ENCODE measurements at places on chromosomes 3 and 15.

GRCh38 chr3:45775571-45776300, 20.6 kb downstream of the SLC6A20 start:
- no peak for DNase-seq

DNA sequence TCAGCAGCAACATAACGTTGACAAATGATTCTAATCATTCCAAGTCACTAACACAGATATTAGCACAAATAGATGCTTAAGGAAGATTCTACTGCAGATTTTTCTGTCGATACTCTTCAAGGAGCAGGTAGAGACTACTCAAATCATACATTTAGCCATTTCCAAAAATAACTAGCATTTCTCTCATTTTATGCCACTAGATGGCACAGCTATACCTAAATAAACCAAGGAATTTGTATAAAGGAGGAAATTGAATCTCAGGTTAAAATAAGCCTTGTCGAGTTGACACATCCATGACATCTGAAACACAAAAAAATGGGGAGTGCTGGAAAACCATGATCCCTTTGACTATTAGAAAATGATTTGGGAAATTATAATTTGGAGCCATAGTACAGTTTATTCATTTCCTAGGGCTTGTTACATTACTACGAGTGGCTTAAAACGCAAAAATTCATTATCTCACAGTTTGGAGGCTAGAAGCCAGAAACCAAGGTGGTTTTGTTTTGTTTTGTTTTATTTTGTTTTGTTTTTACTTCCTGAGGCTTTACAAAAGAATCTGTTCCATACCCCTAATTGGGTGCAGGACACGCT, 59.5 kb upstream of the STRIT1 start:
- peak; percentile 71 for DNase-seq

GRCh38 chr15:92822216-92823144, 77.6 kb upstream of the CHD2 start:
- no peak for DNase-seq

- DNase-seq = no peak
Observed at GRCh38 chr3:12401208-12401607, 83.1 kb upstream of the TSEN2 start.

DNA sequence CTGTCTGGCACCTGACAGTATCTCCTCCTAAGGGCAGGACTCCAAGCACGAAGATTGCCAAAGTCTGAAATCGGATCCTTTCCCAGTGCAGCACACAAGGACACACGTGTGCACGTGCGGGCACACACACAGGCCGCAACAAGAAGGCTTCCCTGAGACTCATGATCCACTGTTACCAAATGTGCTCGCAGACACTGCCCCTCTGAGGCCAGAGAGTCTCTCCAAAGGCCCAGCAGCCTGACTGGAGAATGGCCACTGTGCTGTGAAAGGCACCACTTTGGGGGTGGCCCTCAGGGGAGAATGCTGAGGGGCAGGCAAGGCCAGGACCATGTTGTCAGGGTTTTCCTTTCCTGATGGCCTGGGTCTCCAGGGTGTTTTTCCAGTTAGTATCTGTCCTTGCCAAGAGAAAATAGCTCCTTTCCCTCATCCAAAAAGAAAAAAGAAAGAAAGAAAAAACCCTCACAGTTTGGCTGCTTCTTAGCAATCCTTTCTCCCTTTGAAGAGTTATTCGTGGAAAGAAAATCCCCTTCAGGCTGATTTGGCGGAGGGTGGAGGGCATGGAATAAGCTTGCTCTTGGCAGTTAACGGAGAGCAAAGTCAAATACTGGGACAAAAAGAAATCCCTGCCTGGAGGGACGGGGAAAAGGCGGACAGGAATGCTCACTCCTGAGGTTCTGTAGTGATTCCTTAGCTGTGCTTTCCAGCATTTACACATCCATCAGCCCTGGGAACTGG, 112.2 kb upstream of the ETV5 start:
- no peak for DNase-seq

DNA sequence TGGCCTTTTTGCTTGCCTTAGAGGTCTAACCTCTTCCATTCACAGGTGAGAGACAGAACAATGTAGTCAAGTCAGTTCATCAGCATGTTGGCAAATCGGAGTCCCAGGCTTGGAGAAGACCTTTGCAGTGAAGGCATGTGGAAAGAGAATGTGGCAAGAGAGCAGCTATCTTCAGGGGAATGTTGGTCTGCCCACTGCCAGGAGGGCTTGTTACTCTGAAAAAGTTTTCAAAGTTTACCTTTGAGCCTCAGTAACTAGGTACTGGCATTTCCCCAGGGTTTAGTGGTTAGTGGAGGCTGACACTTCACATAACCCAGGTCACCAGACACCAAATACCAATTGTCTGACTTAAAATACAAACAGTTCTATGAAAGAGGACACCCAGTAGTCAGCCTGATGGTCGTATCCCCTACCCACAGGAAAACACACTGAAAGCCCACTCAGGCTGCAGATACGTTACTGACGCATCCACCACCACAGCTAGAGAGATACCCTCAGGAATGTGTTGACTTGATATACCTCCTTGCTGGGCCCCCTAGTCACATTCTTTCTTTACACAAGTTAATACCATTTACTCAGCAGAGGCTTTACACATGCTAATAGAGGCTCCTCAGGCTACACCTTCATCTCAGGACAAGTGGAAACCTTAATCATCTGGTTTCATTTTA, 9.7 kb upstream of the ARID3B start:
- DNase-seq = no peak

GRCh38 chr3:50165910-50166538, 10.9 kb downstream of the SEMA3F start:
- DNase-seq = no peak

- peak; percentile 31 for DNase-seq
Observed at GRCh38 chr15:99909592-99910295, 176.5 kb upstream of the LYSMD4 start.

DNA sequence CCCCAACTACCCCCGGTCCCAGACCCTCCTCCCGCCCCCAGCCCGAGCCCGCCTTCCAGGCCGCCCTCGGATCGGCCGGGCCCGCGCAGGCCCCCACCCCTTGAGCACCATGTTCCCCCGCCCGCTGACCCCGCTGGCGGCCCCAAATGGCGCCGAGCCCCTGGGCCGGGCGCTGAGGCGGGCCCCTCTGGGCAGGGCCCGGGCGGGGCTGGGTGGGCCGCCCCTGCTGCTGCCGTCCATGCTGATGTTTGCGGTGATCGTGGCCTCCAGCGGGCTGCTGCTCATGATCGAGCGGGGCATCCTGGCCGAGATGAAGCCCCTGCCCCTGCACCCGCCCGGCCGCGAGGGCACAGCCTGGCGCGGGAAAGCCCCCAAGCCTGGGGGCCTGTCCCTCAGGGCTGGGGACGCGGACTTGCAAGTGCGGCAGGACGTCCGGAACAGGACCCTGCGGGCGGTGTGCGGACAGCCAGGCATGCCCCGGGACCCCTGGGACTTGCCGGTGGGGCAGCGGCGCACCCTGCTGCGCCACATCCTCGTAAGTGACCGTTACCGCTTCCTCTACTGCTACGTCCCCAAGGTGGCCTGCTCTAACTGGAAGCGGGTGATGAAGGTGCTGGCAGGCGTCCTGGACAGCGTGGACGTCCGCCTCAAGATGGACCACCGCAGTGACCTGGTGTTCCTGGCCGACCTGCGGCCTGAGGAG, 472 bp downstream of the CHST14 start:
- DNase-seq = no peak

DNA sequence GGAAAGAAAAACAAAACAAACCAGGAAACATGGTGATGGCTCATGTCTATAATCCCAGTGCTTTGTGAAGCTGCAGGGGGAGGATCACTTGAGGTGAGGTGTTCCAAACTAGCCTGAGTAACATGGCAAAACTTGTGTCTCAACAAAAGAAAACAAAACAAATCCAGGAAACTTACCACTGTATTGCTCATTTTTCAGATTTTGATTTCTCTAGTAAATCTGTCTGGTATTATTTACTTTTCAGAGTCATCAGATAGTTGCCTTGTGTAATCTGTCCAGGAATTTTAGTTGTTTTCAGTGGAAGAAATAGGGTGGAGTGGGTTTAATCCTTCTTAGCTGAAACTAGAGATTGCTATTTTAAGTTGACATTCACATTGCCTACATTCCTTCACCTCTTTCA, 91.8 kb upstream of the ALCAM start:
- DNase-seq = no peak

- no peak for DNase-seq
Observed at GRCh38 chr3:144756704-144757440, 785.2 kb downstream of the DIPK2A start.

DNA sequence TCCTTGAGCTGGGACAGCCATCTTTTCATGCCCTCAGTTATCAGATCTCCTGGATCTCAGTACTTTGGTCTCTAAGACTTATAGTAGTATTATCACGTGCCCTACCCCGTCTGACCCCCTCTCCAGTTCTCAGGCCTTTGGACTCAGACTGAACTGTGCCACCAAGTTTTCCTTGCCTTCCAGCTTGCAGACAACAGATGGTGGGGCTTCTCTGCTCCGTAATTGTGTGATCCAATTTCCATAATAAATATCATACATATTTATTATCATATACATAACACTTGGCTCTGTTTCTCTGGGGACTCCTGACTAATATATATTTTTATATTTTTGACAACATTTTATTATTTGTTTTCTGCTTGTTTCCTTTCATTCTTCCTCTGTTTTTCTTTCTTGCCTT, 458.8 kb upstream of the SEMA6D start:
- DNase-seq = no peak

DNA sequence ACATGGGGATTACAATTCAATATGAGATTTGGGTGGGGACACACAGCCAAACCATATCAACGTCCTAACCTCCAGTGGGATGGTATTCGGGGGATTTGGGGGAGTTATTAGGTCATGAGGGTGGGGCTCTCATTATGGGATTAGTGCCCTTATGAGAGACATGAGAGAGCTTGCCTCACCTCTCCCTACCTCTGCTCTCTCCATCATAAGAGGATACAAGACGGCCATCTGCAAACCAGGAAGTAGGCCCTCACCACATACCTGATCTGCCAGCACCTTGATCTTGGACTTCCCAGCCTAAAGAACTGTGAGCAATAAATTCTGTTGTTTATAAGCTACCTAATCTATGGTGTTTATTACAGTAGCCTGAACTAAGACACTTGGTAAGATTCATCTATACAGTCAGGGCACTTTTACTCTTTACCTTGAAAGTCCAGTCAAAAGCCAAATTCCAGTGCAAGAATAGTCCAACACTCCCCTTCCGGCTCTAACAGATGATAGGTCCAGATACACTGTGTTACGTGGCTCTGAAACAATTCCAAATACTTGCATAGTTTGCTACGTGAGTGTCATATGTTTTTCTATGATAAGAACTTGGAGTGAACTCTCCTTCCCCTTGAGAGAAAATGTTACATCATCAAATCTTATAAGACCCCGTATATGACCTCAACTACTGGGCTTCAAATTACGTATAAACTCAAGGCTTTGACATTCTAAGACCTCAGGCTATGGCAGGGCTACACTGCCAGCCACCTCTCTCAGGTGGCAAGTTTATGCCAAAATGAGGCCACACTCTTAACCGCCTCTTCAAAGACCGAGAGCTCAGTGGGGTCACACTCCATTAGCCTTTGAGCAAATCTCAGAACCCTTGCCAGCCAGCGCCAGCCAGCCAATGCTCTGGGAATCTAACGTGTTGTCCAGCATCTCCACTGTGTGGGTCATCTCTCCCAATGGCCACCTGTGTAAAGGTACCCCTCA, 129.9 kb downstream of the XXYLT1 start:
- DNase-seq = peak; percentile 85

DNA sequence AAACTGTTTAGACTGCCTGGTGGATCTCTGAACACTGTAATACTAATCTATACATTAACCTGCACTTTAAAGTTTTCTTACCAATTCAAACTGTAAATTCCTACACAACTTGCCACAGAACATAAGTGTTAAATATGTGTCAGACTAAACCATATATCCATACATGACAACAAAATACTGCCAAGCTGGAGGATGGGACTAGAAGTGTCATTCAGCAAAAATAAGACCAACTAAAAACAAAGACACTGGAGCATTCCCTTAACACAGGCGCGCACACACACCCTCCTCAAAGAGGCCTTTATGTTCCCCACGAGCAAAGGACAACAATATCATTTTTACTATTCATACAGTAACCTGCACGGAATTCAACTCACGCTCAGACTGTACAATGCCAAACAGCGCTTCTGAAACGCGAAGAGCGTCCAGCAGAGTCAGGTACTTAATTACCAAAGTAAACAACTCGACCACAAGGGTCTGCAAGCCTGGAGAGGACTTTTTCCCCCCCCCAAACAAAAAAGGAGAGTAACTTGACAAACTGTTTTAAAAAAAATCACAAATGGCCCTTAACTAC, 1.1 kb downstream of the DCUN1D1 start:
- DNase-seq = peak; percentile 49

GRCh38 chr3:124602980-124603627, 127.1 kb upstream of the UMPS start:
- no peak for DNase-seq

DNA sequence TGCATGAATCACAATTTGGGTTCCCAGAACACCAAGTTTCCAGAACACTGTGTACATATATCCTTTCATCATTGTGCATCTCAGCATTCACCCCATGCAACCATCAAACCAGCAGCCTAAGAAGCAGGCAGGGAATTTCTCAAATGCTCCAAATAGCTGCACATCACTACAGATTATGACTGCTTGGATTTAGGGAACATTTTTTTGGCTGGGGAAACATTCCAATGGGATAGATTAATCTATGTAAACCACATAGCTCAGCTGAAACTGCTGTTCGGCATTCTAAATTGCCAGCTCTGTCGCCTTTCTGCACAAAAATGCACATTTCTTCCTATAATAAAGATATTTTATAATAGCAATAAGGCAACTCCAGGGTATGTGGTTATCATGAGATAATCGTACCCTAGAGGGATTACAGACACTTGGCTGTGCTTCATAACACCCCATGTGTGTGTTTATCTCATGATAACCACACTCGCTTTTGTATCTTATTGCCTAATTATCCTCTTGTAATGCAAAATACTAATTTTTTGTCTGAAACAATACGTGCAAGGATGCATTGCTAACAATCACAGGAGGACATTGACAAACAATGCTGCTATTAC, 483.7 kb upstream of the DPH6 start:
- no peak for DNase-seq

- DNase-seq = no peak
Observed at GRCh38 chr3:63803911-63804310, 15.2 kb upstream of the C3orf49 start.

- DNase-seq = no peak
Observed at GRCh38 chr15:56871185-56871584, 47.3 kb upstream of the TCF12 start.

- DNase-seq = no peak
Observed at GRCh38 chr3:171178714-171179113, 152.2 kb upstream of the SLC2A2 start.

Data from hematopoietic multipotent progenitor cell treated with erythropoietin and hydrocortisone succinate and interleukin-3 and kit ligand, for 8 days (in vitro differentiated cells).